ENCODE measurements at places on chromosomes 1 and 21.

DNA sequence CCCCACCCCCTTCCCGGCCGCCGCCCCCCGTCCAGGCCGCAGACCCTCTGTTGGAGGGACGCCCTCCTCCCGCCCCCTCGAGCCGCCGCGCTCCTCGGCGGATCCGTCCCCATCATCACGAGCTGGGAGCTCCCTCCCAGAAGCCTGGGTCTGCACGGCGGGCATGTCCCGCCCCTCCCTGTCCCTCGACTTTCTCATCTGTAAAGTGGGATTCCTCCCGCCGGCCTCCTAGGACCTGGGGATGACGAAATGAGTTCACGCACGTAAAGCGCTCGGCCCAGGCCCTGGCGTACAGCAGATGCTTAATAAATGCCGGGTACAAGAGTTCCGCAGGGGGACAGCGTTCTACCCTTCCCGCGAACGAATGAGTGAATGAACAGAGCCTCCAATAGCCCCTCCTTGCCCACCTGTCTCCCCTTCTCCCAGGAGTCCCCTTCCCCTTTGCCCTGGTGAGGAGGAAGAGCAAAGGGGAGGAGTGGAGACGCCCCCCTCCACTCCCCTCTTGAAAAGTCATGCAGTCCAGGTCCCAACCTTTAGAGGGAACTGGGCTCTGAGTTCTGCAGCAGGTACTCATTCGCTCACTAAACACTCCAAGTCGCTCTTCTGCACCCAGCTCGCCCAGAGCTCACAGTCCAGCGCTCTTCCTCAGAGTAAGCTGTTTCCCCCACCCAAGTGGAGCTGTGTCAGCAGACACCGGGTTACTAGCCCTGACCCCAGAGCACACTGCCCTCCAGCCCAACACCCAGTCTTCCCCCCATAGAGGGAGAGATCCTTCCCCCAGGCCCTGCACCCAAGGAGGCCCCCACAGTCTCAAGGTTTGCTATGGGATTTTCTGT is 16.8 kb downstream of the RAP1GAP start:
- no peak for DNase-seq

- DNase-seq: no peak
Observed at GRCh38 chr1:244614879-244615278, 38.0 kb upstream of the DESI2 start.

DNA sequence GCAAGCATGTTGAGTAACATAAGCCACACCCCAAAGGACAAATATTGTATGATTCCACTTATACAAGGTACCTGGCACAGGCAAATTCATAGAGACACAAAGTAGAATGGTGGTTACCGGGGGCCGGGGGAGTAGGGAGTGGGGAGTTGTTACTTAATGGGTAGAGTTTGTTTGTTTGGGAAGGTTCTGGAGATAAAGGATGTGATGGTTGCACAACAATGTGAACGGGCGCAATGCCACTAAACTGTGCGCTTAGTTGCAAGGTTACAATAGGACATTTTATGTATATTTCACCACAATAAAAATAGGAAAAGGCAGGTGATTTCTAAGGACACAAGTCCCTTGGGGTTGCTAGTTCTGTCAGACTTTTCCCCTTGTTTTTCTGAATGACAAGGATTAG is 516.6 kb downstream of the KIF26B start:
- no peak for DNase-seq

DNA sequence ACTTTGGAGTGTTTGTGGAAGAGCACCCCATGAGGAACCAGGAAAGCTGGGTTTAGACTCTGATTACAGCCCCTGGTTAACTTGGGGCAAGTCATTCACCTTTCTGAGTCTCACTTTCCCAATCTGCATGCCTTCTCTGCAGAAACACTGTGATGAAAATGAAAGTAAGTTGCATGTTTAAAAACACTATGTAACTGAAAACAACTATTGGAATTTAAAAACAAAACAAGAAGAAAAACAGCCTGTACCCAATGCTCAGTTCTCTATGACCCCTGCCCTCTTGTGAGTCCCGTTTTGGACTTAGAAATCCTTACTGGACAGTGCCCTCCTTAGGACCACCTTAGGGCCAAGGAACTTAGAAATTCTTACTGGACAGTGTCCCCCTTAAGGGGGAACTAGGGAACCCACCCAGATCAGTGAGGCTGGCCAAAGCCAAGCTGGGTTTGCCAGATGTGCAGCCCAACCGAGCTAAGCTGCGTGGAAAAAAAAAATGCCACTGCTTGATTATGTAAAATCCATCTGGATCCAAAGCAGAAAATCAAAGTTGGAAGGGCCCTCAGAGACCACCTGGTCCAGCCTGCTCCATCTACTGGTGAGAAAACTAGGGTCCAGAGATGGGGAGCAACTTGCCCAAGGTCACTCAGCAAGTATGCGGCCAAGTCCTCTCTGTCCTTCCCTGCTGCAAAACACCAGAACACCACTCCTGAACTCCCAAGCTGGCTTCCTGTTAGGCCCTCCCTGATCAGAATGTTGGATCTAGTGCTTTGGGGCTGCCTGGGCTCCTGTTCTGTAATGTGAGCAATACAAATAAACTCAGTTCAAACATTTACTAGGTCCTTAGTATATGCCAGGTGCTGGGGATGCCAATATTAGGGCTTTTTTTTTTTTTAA is 77.7 kb downstream of the MRPL37 start:
- DNase-seq: no peak

DNA sequence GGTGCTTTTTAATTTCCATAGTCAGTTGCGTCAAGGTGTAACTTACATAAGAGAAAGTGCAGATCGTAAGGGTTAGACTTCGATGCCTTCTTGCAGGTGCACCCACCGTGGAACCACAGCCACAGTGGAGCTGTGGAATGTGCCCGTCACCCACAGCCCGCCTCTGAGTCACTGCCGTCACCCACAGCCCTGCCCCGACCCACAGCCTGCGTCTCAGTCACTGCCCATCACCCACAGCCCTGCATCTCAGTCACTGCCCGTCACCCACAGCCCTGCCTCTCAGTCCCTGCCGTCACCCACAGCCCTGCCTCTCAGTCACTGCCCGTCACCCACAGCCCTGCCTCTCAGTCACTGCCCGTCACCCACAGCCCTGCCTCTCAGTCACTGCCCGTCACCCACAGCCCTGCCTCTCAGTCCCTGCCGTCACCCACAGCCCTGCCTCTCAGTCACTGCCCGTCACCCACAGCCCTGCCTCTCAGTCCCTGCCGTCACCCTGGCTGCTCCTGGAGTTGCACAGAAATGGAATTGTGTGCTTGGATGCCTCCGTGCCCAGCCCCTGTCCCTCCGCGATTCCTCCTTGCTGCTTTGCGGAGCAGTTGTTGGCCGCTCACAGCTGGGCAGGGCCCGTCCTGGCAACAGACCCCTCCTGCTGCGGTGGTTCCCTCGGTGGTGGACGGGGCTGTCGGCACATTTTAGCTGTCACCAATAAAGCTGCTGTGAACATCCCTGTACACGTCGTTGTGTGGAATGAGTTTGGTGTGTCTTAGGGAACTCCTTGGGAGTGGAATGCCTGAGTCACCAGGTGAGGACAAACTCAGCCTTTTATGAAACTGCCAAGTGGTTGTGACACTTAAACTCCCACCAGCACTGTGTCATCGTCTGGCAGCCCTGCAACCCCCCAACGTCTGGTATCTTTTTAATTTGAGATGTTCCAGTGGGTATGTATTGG is 44.9 kb upstream of the COL6A2 start:
- no peak for DNase-seq

DNA sequence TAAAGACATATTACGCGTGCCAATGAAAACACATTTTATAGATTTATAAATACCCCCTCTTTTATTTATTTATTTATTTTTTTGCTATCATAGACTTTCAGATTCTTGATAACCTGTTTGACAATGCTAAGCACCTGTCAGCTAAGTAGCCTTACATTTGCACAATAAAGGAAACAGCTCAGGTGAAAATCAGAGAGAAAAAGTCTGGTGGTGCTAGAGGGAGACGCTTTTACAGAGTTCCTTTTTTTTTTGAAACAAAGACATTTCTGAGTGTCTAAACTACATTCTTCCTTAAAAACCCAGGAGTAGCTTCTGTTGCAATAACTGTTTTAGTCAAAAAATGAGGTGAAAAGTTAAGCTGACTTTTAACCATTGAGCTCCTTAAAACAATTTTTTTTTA is 1611.6 kb downstream of the NCAM2 start:
- no peak for DNase-seq

- no peak for DNase-seq
Observed at GRCh38 chr1:29563092-29563491, 326.8 kb downstream of the PTPRU start.

GRCh38 chr1:206415942-206416341 is 54.3 kb upstream of the IKBKE start:
- no peak for DNase-seq

GRCh38 chr21:33067043-33067442 is 2.9 kb upstream of the OLIG1 start:
- no peak for DNase-seq

- no peak for DNase-seq
Observed at GRCh38 chr1:18484721-18485120, 4.0 kb downstream of the KLHDC7A start.

GRCh38 chr1:45035631-45036301 is 23.7 kb downstream of the UROD start:
- no peak for DNase-seq

GRCh38 chr1:36889478-36890226 is 144.7 kb downstream of the GRIK3 start:
- no peak for DNase-seq

- DNase-seq: no peak
Observed at GRCh38 chr1:214460304-214460916, 91.0 kb downstream of the PTPN14 start.

DNA sequence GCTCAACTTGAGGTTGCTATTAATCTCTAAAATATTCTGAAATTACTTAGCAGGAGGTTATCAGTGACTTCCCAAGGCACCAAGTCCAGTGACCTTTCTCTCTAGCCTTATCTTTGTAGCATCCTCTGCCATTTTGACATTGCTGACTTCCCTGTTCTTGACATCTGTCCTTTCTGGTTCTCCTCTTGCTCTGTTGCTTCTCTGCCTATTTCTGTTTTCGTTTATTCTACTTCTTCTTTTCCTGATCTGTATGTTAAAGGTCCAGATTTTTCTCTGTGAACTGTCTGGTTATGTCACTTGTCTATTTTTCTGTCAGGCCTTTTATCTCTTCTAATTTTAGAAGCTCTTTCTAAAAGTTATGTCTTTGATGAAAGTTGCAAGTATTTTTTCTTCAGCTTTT is 178.8 kb downstream of the VPS13D start:
- DNase-seq: no peak

GRCh38 chr1:169468982-169469381 is 16.8 kb downstream of the SLC19A2 start:
- no peak for DNase-seq

GRCh38 chr1:47859092-47859743 is 138.0 kb downstream of the TRABD2B start:
- DNase-seq: no peak

- DNase-seq: no peak
Observed at GRCh38 chr1:211287218-211287617, 28.1 kb downstream of the RCOR3 start.

- no peak for DNase-seq
Observed at GRCh38 chr1:214187121-214187900, 93.6 kb upstream of the SMYD2 start.

- peak; percentile 10 for DNase-seq
Observed at GRCh38 chr1:199859491-199859933, 168.0 kb upstream of the NR5A2 start.

- no peak for DNase-seq
Observed at GRCh38 chr1:64295561-64295960, 92.1 kb downstream of the UBE2U start.

- DNase-seq: no peak
Observed at GRCh38 chr1:172616636-172617035, 42.3 kb upstream of the FASLG start.

GRCh38 chr1:99662539-99663080 is 16.7 kb downstream of the PALMD start:
- no peak for DNase-seq

DNA sequence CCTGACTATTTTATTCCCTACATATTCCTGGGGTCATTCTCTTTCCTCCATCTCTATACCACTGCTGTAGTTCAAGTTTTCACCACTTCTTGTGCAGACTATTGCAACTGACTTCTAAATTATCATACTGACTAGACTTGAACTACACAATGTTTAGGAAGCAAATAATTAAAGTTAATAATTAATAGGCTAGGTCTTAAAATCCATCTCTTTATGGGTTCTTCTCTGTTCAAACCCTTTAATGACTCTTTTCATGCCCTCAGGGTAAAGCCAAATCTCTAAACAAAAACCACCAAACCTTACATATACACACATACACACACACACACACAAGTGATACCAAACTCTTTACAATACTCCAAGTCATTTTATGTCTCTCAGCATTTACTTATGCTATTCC is 22.3 kb upstream of the MOB3C start:
- no peak for DNase-seq

GRCh38 chr1:18491168-18491567 is 10.4 kb downstream of the KLHDC7A start:
- no peak for DNase-seq

GRCh38 chr1:190019717-190020116 is 457.9 kb downstream of the BRINP3 start:
- no peak for DNase-seq

Measured in NCI-H524 treated with DMSO at 0.1 percent for 48 hours (cell line).